Retinal pigment epithelial cell (primary cell): ENCODE measurements at places on chromosomes 3 and 15.

GRCh38 chr3:126551121-126551838 lies 7.5 kb downstream of the C3orf22 start:
- no peak for DNase-seq

DNA sequence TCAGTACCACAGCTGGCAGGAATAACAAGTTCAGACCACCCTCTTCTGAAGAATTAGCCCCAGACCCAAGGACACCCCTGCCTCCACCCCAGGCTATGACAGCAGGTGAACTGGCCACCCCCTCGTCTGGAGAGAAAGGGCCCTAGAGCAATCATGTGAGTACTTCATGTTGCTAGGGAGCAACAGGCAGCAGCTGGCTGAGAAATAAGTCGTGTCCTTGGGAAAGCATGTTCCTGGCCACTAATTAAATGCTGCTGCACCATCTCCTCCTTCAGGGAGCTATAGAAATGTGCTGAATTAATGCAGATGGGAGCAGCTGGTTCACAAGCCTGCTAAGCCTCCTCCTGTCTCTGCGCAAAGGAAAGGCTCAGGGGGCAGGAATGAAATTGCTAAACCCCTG lies 31.5 kb downstream of the MRPS11 start:
- no peak for DNase-seq

- no peak for DNase-seq
Observed at GRCh38 chr15:47888385-47889100, 171.2 kb downstream of the SEMA6D start.

DNA sequence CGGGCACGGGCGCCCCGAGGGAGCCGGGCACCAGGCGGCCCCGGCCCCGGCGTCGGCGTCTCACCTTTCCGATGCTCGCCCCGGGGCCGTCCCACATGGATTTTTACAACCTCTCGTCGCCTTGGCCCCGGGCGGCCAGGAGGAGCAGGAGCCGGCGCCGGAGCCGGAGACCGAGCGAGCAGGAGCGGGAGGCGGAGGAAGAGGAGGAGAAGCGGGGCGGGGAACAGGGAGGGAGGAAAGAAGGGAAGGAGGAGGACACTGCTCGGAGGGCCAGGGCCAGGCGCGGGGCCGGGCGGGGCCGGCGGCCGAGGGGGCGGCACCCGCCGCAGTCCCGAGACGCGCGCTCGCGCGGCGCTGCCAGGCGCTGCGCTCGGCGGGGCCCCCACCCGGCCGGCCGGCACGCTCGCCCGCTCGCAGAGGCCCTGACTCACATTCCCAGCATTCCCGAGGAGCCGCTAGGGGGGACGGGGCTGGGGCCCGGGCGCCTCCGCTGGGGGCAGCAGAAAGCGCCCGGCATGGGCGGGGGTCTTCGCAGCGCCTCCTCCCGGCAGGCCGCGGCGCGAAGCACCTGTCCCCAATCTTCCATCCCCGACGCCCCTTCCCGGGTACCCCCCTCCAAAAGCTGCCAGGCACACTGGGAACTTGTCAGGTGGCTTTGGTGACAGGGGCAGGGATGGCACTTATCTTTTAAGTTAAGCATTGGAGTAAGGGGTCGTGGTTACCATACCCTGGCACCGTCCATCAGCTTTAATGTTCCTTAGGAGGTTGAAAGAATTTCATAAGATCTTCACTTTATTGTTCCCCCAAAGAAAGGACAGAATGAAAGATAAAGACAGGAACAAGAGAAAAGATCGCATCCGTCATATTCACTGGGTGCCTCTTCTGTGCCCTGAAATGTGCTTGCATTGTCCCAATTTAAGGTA lies at the start of gene ERC2:
ERC2 (minus strand) TSS at position 284 of the 923 bp plus-strand sequence.
- peak; percentile 25 for DNase-seq

DNA sequence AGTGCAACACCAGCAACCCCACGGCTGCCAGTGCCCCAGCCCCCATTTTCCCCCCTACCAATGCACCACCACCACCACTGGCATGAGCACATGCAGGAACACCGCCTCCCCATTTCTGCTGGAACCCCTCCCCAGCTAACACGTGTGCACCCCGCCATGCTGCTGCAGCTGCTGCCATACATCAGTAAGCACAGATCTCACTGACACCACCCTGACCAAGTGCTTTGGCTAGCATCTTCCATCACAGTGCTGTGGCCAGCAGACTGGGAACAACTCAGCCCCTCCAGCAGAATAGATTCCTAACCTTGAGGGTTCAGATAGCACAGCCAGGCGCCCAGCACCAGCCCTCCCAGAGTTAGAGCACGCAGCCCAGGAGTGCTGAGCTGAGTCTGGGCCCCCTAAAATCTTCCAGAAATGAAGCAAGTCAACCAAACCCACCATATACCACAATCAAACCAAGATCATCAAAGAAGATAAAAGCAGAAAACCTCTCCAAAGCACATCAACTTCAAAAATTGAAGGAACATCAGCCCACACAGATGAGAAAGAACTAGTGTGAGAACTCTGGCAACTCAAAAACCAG lies 81.2 kb upstream of the CDV3 start:
- DNase-seq: no peak

DNA sequence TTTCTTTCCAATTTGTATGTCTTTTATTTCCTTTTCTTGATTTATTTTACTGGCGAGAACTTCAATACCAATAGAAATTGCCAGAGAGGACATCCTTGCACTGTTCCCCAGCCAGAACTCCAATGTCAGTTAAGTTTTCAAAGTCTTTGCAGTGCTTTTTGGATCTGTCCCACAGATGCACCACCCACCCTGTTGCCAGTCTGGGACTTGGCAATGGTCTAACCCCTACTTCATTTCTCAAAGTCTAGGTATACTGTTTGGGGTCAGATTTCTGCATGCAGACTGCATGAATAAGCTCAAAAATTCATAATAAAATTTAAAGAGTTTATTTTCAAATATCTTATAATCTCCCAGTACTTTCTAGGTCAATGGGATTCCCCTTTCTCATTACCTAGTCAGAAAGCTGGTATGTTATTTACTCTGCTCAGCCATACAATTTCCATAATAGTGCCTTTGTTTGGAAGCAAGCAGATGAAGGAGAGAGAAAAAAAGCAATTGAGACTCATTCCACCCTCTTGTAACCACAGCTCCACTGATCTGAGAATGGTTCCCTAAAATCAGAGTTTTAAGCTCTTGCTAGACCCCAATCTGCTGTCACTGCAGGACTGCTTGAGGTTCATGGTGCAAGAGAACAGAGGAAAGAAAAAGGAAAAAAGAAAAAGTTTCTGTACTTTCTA lies 125.9 kb upstream of the PLXND1 start:
- no peak for DNase-seq

- DNase-seq: no peak
Observed at GRCh38 chr3:31892500-31892899, 88.6 kb downstream of the OSBPL10 start.

- no peak for DNase-seq
Observed at GRCh38 chr3:157319672-157320071, 117.0 kb upstream of the PTX3 start.

- no peak for DNase-seq
Observed at GRCh38 chr15:58547628-58548307, 116.0 kb downstream of the LIPC start.

GRCh38 chr3:37520907-37521341 lies 340.8 kb upstream of the CTDSPL start:
- no peak for DNase-seq
